ENCODE measurements at places on chromosomes 1 and 21.

DNA sequence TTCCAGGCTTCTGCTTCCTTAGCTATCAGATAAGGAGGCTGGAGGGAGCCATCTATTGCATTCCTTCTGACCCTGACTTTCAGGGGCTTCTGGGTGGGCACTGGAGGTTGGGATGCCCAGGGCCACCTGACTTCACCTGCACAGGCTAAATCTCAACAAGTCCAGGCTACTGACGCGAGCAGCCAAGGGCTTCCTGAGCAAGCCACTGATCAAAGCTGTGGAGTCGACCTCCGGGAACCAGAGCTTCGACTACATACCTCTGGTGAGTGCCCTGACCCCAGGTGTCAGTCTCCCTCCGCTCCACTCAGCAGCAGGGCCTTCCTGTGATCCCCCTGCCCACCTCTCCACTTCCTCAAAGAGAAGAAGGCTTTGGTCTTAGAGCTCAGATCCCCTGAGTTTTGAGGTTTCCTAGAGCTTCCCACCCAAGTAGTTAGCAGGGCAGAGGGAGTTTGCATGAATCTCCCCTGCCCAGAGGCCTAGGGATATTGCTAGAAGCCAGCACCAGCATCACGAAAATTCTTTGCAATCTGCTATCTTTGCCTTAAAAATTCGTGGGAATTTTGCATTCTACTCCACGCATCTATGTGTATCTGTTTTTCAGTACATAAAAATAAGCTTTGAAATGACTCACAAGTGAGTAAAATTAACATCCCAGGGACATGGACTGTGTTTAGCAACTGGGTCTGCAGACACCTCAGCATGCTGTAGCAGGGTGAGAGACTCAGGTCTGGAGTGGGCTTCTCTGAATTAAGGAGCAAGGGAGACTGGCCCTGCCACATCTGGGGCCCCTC, 61.4 kb downstream of the VWA5B1 start:
- no peak for DNase-seq

GRCh38 chr1:222339376-222339947, 208.4 kb downstream of the HHIPL2 start:
- DNase-seq: no peak

GRCh38 chr1:91546876-91547275, 46.2 kb downstream of the CDC7 start:
- DNase-seq: no peak

DNA sequence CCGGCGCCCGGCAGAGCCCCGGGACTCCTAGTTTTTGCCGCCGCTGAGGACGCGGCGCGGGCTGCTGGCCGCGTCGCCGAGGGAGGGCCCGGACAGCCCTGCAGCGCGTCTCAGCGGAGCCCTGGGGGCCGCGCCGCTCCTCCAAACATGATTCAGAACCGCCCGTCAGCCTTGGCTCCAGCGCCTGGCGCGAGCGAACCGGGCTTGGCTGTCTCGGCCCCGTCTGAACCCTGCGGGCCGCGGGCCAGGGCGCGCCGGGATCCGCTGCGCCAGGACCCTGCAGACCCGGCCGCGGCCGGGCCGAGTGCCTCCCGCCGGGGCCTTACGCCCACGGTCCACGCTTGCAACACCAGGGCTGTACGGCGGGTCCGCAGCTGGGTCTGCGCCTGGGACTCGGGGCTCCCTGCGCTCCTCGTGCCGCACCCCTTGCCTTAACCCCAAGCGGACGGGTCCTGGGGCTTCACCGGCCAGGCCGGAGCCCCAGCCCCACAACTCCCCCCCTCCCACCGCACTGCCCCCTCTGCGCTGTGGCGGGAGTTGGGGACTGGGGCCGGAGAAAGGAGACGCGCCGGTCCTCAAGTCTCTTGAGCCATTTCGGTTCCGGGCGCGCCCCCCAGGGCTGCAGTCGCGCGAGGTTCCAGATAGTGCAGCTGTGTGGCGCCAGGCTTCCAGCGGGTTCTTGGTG, 48.4 kb upstream of the CD34 start:
- DNase-seq: peak; percentile 69

DNA sequence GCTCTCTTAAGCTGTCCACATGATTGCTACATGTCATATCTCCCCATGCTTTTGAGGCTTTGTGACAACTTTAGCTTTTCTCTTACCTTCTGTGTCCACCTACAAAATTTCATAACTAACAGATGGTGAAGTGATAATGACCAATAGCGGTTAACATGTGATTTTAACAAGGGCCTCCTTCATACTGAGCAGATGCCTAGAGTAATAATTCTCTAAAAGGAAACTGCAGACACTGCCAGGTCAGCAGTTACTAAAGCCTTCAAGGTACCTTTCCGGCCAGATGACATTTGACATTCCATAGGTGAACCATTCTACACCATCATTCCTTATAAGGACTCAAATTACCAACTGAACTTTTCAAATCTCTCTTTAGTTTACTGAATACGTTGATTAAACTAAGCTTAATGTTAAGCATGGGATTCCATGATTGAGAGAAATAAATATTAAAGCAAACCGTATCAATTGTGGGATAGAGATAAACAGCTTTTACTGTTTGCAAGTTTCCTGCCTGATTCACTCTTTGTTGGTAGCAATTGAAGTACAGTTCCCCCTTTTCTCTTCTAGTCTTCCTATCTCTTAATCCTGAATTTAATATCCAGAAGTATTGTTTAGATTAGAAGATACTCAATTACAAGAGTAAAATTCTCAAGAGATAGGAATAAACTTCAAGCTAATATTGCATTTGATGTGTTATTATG, 205.1 kb downstream of the PLA2G4A start:
- no peak for DNase-seq

- peak; percentile 53 for DNase-seq
Measured at GRCh38 chr1:150009604-150010392, 728 bp downstream of the OTUD7B start.

DNA sequence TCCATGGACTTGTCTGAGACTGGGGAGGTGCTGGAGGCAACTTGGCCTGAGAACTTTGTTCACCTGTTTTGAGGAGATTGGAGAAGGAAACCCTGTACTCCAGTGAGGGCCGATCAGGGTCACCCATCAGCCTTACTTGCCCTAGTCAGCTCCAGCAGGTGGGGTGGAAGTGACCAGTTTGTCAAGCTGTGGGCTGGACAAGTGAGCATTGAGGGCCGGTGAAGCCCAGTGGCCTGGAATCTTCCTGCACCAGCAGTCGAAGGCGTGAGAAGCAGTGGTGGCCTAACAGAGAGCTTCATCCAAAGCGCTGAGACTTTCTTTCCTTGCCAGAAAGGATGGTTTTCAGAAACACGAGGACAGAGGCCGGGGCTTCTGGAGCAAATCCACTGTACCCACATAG, 9.6 kb downstream of the SLC37A1 start:
- no peak for DNase-seq

- no peak for DNase-seq
Measured at GRCh38 chr1:96971849-96972602, 250.4 kb downstream of the PTBP2 start.

DNA sequence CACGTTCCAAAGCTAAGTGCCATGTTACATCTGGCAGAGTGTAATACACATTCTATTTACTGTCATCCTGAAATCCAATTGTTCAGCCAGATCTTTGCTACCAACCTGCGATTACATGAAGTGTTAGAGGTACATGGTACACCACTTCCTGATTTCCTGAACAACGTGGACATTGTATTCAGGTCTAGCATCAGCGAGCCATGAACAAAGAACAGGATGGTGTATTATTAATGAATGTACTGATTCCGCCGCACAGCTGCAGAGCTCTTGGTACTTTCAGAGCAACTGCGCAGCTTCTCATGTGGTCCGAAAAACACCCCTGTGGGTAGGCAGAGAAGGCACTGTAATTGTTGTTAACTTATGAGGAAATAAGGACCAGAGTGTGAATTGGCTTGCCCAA, 511.4 kb downstream of the AJAP1 start:
- DNase-seq: no peak

DNA sequence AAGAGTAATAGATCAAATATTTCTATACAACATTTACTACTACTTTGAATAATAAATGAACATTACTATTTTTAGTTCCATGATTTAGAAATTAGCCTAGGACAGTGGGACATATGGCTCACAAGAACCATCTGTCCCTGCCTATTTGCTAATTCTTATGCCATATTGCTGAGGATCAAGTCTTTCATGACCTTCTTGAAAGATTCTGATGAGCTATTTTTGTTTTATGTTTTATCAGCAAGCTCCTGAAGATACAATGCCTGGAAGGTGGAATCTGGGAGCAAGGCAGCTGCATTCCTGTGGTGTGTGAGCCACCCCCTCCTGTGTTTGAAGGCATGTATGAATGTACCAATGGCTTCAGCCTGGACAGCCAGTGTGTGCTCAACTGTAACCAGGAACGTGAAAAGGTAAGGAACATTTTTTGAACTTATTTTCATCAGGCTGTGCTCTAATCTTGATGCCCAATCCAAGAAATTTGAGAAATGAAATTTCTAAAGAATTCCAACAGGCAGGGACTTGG, 326.7 kb downstream of the PAPPA2 start:
- no peak for DNase-seq
